Muscle of back (tissue), 13 donors: ENCODE measurements at places on chromosomes 1 and 21.
A peak's percentile ranks its signal among the peaks of the same experiment; 100 is the strongest.

DNA sequence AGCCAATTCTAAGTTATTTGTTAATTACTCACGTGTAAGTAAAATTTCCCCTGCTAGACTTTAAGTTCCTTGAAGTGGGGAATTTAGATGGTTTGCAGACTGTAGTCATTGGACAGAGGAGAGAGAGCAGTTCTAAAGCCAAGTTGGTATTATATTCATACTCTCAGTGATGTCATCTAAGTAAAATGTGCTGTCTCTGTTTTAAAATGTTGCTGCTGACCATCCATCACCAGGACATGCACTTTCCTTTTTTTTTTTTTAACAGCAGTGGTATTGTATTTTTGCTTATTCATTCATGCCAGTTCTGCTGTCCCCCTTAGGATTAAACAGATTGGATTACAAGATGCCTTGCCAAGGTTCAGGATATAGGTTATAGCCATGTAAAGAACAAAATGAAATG, 2.3 kb downstream of the TTLL7 start:
- DNase-seq: no peak

- DNase-seq: no peak
Observed at GRCh38 chr1:183505454-183506089, 33.3 kb downstream of the SMG7 start.

GRCh38 chr1:9242338-9242969, 7.9 kb downstream of the H6PD start:
- DNase-seq: peak; percentile 22

GRCh38 chr1:162133566-162133965, 64.1 kb downstream of the NOS1AP start:
- DNase-seq: no peak

DNA sequence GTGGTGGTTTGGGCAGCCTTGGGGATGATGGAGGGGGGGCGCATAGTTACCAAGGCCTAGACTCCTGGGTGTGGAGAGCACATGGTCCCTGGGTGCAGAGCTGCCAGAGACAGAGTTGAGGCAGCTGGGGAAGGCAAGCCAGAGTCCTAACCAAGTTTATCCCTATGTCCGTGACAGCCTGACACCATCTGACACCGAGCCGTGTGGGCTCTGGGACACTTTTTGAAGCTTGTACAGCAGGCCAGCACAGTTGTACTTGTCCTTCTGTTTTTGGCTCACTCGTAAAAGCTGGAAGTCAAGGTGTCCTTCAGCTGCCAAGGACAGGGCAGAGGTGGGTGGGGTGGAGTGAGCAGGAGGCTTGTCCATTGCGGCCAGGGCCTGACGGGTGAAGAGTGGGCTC, 28.5 kb downstream of the SLC26A9 start:
- no peak for DNase-seq

DNA sequence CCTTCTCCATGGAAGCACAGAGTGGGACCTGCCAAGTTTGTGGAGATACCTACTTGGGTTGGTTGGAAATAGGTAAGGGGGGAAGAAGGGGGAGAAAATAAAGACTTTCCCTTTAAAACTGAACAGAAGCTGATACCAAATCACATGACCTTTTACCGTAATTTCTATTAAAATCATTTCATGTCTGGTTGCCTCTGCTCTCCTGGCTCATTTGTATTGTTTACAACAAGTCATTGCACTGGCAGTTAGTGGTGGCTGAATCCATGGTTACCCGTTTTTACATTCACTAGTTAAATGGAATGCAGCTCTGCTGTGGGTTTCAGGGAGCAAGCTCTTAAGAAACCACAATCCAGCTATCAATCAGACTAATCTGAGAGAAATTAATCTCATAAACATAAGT, 353.7 kb upstream of the ESRRG start:
- no peak for DNase-seq

GRCh38 chr1:94634977-94635416, 93.4 kb upstream of the F3 start:
- DNase-seq: no peak

- no peak for DNase-seq
Observed at GRCh38 chr1:16007671-16008341, 3.8 kb downstream of the SRARP start.

DNA sequence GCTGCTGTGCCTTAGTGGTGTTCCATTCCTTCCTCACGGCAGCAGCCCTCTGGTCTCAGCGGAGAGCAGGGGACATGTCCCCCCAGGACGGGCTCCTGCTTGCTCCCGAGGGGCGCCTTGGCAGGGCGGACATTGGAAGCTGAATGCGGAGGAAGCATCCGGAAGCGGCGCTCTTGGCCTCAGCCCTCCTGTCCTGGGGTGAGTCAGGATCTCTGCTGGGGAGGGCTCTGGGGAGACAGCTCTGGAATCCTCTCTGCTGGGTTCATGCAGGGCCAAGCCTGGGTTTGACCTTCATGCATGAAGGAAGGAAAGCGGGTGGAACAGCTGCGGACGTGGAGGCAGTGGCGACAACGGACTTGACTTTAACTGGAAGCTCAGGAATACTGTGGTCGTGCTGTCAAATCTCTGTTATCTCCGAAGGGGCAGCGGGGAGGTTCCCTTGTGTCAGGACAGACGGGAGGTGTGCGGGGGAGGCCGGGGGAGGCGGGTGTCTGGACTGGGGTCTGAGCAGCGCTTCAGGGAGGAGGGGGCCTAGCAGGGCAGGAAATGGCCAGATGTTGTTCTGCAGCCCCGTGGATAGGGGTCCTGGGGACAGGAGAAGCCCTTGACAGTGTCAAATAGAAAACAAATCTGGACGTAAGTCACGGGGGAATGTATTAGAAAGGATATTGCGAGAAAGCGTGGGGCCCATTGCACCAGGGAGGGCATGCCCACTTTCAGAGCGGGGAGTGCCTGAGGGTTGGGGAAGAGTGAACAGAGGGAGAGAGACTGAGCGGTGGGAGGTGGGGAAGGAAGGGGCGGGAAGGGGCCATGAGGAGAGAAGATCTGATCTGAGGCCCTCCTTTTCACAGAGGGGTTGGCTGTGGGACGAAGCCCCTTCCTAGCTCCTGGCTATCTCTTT, 26.6 kb downstream of the CRYAA start:
- DNase-seq: peak; percentile 41

- peak; percentile 17 for DNase-seq
Observed at GRCh38 chr1:8941906-8942305, 3.8 kb upstream of the CA6 start.

DNA sequence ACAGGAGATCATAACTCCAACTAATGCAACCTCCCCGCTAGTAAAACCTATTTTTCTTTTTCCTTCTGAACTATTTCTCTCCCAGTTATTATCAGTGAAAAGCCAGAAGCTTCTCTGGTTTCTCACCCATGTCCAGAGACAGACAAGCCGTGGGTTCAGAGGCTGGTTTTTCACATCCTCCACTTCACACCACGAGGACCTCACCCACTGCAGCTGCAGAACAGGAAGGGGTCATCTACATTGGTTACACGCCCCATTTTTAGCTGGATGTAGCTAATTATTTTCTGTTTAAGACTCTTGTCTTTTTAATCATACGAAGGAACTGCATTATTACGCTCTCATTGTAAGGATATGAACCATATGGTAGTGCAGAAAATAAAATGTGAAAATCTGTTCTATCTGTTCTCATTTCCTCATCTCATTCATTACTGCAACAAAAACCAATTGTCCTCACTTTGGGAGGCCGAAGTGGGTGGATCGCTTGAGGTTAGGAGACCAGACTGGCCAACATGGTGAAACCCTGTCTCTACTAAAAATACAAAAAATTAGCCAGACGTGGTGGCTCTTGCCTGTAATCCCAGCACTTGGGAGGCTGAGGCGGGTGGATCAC, 39.1 kb upstream of the CLDN14 start:
- no peak for DNase-seq

GRCh38 chr1:169739980-169740379, 6.1 kb upstream of the SELE start:
- DNase-seq: peak; percentile 1

DNA sequence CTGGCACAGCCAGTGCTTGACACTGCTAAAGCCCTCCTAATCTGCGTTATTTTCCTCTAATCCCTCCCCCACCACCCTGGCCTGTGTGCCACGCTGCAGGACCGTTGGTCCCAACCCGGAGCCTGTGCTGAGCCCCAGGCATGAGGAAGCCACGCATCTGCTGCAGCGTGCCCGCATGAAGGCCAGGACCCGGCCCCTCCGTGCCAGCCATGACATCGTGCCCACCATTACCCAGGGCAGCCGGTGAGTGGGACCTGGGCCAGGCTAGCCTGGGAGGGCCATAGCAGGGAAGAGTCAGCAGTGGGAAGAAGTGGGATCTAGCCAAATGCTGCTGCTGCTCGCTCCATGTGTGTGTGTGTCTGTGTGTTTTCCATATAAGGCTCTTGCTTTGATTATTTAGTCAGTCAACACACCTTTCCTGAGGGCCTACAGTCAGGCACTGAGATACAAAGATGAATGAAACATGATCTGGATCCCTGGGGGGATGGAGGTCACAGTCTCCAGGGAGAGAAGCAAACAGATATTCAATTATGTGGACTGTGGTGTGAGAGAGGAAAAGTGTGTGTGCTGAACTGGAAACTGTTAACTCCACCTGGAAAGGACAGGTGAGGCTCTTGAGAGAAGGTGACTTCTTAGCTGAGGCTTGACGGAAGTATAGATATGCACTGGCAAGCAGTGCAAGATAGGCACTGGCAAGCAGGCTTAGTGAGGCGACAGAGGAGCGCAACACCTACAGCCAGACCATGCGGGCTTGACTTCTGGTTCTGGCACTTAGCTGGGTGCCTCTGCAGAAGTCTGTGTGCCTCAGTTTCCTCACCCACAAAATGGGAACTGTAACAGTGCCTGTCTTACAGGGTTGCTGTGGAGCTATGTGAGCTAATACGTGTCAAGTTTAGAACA, 15.9 kb downstream of the KIAA1614 start:
- DNase-seq: peak; percentile 71

DNA sequence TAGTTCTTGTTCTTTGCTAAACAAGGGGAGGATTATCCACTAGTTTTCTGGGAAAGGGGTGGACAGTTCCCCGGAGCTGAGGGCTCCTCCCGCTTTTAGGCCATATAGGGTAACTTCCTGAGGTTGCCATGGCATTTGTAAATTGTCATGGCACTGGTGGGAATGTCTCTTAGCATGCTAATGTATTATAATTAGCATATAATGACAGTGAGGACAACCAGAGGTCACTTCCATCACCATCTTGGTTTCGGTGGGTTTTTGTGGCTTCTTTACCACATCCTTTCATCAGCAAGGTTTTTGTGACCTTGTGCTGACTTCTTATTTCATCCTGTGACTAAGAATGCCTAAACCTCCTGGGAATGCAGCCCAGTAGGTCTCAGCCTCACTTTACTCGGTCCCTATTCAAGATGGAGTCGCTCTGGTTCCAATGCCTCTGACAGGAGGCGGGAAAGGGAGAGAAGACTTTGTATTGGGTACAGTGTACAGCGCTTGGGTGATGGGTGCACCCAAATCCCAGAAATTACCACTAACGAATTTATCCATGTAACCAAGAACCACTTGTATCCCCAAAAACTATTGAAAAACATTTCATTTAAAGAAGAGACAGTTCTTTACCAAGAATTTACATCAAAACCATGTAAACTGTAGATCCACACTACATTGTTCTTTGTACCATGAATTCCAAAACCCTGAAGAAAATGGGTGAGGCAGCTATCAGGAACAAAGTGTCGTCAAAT, 8.7 kb upstream of the SLC2A5 start:
- DNase-seq: no peak

DNA sequence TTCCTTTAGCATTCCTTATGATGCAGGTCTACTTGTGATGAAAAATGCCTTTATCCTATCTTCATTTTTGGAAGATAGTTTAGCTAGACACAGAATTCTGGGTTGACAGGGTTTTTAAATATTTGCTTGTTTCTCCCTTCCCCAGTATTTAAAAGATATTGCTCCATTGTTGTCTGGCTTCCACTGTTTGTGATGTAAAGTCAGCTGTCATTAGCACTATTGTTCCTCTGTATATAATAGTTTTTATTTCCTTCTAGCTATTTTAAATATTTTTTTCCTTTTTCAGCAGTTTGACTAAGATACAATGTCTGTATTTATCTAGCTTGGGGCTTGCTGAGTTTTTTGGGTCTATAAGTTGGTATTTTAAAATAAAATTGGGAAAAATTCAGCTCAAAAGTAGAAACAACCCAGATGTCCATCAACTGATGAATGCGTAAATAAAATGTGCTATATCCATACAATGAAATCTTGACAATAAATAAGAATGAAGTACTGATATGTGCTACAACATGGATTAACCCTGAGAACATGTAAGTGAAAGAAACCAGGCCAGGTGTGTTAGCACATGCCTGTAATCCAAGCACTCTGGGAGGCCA, 11.2 kb downstream of the IFT25 start:
- no peak for DNase-seq
